HEK293T (cell line): ENCODE measurements at places on chromosomes 16 and 17.

GRCh38 chr16:24430954-24431760, 108.2 kb upstream of the RBBP6 start:
- DNase-seq, result no peak

- no peak for DNase-seq
Measured at GRCh38 chr17:15334266-15334665, 7.1 kb downstream of the TEKT3 start.

- no peak for DNase-seq
Measured at GRCh38 chr17:4395111-4395478, 28.6 kb upstream of the UBE2G1 start.

DNA sequence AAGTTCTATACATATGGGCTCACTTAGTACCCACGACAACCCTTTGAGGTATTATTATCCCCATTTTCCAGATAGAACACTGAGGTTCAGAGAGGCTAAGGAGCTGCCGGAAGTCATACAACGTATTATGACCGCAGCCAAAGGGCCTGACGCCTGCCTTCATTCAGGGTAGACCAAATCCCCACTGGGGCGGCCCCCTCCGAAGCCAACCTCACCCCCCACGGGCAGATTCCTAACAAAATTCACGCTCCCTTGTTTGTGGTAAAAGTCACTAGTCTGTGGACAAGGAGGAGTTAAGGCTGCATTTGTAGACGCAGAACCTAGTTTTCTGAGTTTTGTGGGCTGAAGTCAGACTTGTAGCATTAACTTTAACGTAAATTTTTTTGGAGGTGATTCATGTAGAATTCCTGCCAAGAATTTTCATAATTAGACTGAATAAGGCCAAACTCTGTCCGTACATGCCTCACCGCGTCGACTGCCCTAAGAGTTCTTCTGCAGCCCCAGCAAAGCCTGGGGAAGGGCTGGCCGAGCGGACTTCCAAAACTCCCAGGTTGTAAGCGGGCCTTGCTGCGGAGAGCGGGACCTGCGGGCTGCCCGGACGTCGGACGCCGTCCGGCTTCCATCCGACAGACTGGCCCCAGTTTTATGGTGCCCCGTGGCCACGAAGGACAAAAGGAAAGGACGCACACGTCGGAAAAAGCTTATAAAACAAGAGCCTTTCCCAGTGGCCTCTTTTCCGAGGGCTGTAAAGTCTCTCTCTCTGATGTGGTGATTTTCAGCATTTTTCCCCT, 75.7 kb downstream of the NXN start:
- DNase-seq, result no peak

- DNase-seq, result no peak
Measured at GRCh38 chr16:27499659-27500055, 50.1 kb downstream of the GTF3C1 start.

GRCh38 chr17:2782055-2782454, 14.2 kb upstream of the RAP1GAP2 start:
- no peak for DNase-seq

DNA sequence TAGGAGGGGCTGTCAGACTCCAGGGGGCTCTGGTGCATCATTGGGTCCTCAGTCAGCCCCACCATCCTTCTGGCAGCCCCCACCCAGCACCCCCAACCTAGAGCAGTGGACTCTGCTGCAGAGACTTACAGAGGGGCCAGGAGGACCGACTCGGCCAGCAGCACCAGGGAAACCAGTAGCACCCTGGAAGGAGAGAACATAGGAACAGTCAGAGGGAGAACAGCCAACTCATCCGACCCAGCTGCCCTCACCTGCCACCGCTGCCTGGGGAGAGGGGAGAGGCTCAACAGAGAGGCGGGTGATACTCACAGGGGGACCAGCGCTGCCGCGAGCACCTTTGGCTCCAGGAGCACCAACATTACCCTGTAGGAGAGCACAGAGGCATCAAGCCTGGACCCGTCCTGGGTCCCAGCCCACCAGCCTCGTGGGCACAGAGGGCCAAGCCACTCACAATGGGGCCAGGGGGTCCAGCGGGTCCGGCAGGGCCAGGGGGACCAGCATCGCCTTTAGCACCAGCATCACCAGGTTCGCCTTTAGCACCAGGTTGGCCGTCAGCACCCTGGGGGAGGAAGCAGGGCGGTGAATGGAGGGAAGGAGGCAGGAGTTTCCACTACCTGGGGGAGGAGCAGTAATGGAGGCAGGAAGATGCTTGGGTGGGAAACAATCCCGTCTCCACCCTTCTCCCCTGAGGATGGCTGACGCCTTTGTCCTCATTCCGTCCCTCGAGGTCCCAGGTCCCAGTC, 11.7 kb downstream of the COL1A1 start:
- DNase-seq, result no peak

DNA sequence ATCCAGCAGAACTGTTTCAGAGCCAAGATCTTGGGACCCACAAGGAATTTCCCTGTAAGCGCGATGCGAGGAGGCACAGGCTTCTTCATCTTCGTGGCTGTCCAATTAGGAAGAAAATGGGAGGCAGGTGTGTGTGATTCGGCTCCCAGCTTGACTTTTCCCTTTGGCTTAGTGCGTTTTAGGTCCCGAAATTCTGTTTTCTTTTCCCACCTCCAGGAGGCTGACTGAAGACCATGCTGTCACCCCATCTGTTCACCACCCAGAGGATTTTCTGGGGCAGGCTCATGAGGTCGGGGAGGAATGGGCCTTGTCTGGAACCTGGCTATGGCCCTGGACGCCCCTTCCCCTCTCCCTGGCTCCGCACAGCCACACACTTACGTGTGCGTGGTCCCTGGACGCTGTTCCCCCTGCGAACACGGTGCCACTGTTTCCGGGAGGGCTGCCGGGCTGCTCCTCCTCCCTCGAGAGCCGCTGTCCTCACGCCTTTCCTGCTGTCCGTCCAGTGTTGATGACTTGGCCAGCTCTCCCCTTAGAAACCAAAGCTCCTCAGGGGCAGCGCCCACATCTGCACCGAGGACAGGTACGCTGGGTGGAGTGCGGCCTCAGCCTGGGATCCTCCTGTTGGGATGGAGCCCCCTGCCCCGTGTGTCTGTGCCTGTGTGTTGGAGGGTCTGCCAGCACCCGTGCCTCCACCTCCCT, 2.7 kb upstream of the PABPN1L start:
- DNase-seq, result no peak

GRCh38 chr17:75757086-75757681, 7.8 kb downstream of the GALK1 start:
- no peak for DNase-seq

- no peak for DNase-seq
Measured at GRCh38 chr16:59688006-59688405, 953.9 kb upstream of the GOT2 start.

DNA sequence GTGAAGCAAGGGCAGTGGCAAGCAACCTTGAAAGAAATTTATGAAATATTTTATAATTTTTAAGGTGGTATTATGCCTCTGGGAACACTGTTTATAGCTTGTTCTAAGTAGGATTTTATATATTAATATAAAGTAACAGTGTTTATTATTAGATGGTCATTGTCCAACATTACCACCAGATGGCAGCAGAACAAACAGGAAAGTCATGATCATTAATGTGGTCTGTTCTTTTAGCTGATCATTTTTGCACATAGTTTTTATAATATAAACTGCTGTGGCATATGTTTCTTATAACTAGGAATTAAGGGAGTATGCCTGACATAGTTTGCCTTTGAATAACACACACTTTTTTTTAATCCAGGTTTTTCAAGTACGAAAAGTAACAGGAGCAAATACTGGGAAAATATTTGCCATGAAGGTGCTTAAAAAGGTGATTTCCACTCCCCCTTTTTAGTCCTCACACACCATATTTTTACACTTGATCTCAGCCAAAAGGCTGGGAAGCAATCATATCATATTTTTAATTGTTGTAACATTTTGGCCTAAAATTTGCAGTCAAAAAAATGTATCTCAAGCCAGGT, 21.4 kb downstream of the RPS6KB1 start:
- DNase-seq, result peak; percentile 59

DNA sequence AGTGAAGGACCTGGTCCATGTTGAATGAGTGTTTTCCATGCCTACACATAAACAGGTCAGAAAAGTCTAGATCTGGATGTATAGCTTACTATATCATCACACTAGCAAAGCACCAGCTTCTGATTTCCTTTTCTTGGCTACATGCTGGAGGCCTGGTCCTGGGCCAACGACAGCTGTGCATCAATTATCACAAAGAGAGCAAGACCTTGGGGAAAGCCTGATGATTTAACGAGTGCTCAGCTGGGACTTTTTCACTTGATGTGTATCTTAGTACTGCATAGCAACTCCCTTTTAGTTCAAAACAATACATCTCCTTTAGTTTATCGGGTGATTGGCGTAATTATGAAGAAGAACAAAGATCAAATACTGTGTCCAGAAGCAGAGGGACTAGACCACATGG, 358.2 kb downstream of the KIF2B start:
- no peak for DNase-seq

GRCh38 chr17:60554377-60554788, 28.3 kb upstream of the APPBP2 start:
- DNase-seq, result no peak

DNA sequence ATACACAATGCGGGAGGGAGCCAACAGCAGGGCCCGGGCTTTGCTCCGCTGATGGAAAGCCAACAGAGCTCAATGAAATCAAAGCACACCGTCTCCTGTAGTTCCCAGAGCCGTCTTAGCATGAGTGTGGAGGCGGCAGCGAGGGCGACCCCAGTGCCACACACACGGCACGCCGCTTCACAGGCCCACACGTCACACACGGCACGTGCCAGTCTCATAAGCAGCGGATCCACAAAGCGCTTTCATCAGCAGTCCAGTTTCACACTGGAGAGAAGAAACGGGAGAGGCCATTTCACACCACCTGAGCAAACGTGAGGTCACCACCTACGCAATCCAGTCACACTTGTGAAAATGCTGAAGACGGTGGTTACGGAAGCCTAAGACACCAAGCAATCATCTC, 34.8 kb downstream of the CYB5D2 start:
- DNase-seq, result no peak

GRCh38 chr16:21989751-21990150, 11.2 kb downstream of the PDZD9 start:
- DNase-seq, result no peak
